Dermis lymphatic vessel endothelial cell (primary cell): ENCODE measurements at places on chromosomes 6 and 20. TPM values are rescaled to one million over a fixed set of nuclear protein-coding genes. Genes with fewer than 3 reads are reported as not detected.

The OVOL2 gene
- not detected in 2 replicates for total RNA-seq

The TNF gene
- not detected in 2 replicates for total RNA-seq

The CLPSL1 gene
- not detected in 2 replicates for total RNA-seq

The SCRT2 gene
- not detected in 2 replicates for total RNA-seq

The GLP1R gene
- not detected in 2 replicates for total RNA-seq

The STMND1 gene
- not detected in 2 replicates for total RNA-seq

The AIF1 gene
- 0.17 TPM in 1 of 2 replicates, not detected in the other for total RNA-seq

The CALHM6 gene
- 3.7 and 4.2 TPM in 2 replicates for total RNA-seq

The TMEM30A gene
- 147 and 162 TPM in 2 replicates for total RNA-seq

The TMEM200A gene
- total RNA-seq: 0.43 and 1.0 TPM in 2 replicates

The CLPSL2 gene
- total RNA-seq: not detected in 2 replicates

The FOXF2 gene
- total RNA-seq: under 0.01 TPM in 1 of 2 replicates, not detected in the other

The SASH1 gene
- total RNA-seq: 97.2 and 116 TPM in 2 replicates

The OR2B6 gene
- 0.09 TPM in 1 of 2 replicates, not detected in the other for total RNA-seq

The SEL1L2 gene
- total RNA-seq: not detected in 2 replicates

The MCHR2 gene
- total RNA-seq: not detected in 2 replicates

The VSX1 gene
- total RNA-seq: not detected in 2 replicates

The PTGIS gene
- under 0.01 TPM in 1 of 2 replicates, not detected in the other for total RNA-seq

The AVP gene
- not detected in 2 replicates for total RNA-seq

The RGS17 gene
- 2.8 and 5.5 TPM in 2 replicates for total RNA-seq

The CCM2L gene
- total RNA-seq: 19.3 and 23.8 TPM in 2 replicates

The CITED2 gene
- 9.5 and 26.9 TPM in 2 replicates for total RNA-seq

The CEP43 gene
- 8.1 and 12.2 TPM in 2 replicates for total RNA-seq

The C2 gene
- total RNA-seq: 0.17 and 0.22 TPM in 2 replicates

The ZSWIM3 gene
- 7.4 and 9.4 TPM in 2 replicates for total RNA-seq

The ADAT2 gene
- 2.3 and 4.0 TPM in 2 replicates for total RNA-seq

The DPPA5 gene
- not detected in 2 replicates for total RNA-seq

The KHDC1 gene
- total RNA-seq: under 0.01 and 0.09 TPM in 2 replicates

The NR2E1 gene
- not detected in 2 replicates for total RNA-seq

The ASIP gene
- total RNA-seq: not detected in 2 replicates

The CDH4 gene
- under 0.01 and 0.11 TPM in 2 replicates for total RNA-seq

The UBD gene
- total RNA-seq: 7.8 and 31.0 TPM in 2 replicates

The KCNB1 gene
- total RNA-seq: not detected in 2 replicates

The HLA-DMB gene
- 0.22 and 0.34 TPM in 2 replicates for total RNA-seq

The PPIL1 gene
- total RNA-seq: 16.8 TPM in 2 replicates

The CAPN11 gene
- not detected in 2 replicates for total RNA-seq

The LGSN gene
- not detected in 2 replicates for total RNA-seq

The ZSCAN23 gene
- total RNA-seq: 2.5 TPM in 1 of 2 replicates, not detected in the other

The MEP1A gene
- not detected in 2 replicates for total RNA-seq

The APCDD1L gene
- 0.11 TPM in 1 of 2 replicates, not detected in the other for total RNA-seq
